Activated T-cell treated with anti-CD3 and anti-CD28 coated beads for 1 hour (primary cell): ENCODE measurements at places on chromosomes 2 and 18.

- no peak for DNase-seq
Observed at GRCh38 chr2:232689152-232689910, 7.8 kb upstream of the GIGYF2 start.

DNA sequence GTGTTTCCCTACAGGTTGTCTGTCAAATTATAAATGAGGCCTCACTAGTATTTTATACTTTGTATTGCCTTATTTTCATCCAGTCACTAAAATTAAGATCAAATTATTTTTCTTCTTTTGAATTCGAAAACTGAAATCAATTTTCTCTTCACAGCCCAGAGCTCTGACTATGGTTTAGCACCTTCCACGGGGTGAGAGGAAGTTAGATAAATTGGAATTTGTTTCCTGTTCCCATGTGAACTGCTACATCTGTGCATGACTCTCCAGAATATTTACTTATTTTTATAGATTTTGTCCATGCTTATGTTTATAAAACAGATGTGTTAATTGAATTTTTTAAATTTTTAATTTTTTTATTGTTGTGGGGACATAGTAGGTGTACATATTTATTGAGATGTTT lies 656.5 kb downstream of the IRS1 start:
- DNase-seq, result no peak

DNA sequence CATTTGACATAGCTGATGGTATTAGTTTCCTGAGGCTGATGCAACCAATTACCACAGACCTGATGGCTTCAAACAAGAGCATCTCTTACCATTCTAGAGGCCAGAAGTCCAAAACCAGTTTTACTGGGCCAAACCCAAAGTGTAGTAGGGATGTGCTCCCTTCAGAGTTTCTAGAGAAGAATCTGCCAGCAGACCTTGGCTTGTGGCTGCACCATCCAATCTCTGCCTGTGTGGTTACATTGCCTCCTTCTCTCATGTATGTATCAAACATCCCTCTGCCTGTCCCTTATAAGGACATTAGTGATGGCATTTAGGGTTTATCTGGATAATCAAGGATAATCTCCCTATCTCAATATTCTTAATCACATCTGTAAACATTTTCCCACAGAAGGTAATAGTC lies 4.5 kb upstream of the SNRNP27 start:
- DNase-seq, result no peak

GRCh38 chr2:27681841-27682240 lies 18.2 kb downstream of the SLC4A1AP start:
- no peak for DNase-seq
